K562 (cell line): ENCODE measurements at places on chromosomes 13 and 19. TPM values are rescaled to one million over a fixed set of nuclear protein-coding genes. Genes with fewer than 3 reads are reported as not detected.

GRCh38 chr19:19064098-19064722, 416 bp downstream of the SLC25A42 start:
- peaks cover 17% of the 10 kb centered on the region; the same call in 2 of the 3 replicates for H3K36me3 ChIP-seq
- DNase-seq = peak; percentile 82
- no peaks in the 10 kb centered on the region; the same call in 2 of the 3 replicates for H3K27me3 ChIP-seq
- peaks cover 66% of the 10 kb centered on the region for H3K4me1 ChIP-seq
- H3K27ac ChIP-seq = peak overlapping the region; percentile 59

The TTC9B gene
- not detected in 2 replicates for total RNA-seq

The FCAR gene
- not detected in 2 replicates for total RNA-seq

The ZNF57 gene
- total RNA-seq = 7.7 and 7.8 TPM in 2 replicates

The ZNF320 gene
- total RNA-seq = 11.9 and 14.2 TPM in 2 replicates

The PRTN3 gene
- total RNA-seq = 0.60 and 0.86 TPM in 2 replicates

The PTGER1 gene
- total RNA-seq = 0.29 and 0.35 TPM in 2 replicates
